Substantia nigra (tissue), 51 donors: ENCODE measurements at places on chromosomes 3 and 15.
A peak's percentile ranks its signal among the peaks of the same experiment; 100 is the strongest.

DNA sequence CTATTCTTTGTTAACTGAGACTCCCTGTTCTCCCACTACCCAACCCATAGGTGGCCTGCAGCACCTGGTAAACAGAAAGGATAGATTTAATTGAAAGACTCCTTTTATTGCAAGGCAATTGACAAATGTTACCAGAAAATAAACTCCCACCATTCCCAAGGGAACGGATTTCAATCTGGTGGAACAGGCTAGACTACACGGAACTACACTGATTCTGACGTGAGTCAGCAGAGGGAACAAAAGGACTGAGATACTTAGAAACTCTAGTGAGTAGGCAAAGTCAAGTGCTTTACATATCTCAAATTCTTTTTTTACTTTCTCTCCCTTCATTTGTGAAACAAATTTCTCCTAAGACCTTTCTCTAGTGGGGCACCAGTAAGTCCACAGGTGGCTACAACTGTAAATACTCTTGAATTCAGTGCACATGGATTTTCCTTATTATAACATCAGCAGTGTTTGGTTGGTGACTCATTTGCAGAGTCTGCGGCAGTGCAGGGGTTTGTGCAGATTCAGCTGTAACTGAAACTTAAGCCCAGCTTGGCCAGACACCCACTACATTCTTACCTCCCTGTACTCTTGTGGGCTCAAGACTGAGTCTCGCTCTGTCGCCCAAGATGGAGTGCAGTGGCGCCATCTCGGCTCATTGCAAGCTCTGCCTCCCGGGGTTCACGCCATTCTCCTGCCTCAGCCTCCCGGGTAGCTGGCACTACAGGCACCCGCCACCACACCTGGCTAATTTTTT lies 34.3 kb upstream of the PLSCR2 start:
- DNase-seq: no peak

DNA sequence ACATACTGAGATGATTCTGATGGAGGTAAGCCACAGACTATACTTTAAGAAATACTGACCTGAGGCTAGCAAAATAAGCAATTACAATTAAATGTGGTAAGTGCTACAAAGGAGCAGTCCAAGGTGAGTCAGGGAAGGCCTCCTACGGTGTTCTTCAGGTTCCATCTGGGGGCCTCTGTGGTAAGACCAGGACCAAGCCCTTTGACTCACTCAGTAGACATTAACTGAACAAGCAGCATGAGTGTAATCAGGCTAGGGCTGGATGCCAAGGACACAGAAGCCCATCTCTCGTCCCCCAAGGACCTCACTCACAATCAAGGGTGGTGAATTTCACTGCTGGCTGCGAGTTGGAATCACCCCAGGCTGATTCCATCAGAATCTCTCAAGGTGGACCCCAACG lies 37.3 kb downstream of the DZIP1L start:
- DNase-seq: no peak

- DNase-seq: no peak
Measured at GRCh38 chr15:25701721-25702465, 161.2 kb downstream of the ATP10A start.

DNA sequence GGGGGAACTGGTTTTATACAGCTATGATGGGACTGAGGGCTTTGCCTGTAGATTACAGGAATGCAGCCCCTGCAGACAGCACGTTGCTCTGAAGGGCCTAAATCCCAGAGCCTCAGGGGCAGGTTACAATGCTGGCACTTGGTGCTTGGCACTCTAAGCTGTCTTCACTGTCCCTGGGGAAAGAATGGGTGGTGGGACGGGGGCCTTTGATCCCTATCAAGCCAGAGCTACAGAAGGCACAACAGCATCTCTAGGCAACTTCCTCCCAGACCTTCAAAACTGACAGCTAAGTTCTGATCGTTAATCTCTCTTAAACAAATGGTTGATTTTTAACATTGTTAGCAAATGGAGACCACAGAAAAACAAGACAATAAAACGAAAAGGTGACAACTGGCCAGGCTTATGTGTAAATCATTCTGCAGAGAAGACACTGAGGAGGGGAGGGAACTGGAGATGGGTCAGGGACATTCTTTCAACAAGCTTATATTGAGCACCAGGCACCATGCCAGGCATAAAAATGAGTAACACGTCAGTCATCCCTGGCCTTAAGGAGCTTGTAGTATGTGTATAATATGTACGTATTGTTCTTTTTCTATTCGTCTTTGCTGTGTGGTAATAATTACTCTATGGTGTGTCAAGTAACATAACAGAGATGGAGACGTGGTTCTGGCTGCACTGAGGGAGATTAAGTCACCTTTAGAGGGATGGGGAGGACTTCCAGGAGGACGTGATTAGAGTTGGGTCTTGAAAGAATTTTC lies 49.1 kb downstream of the CA12 start:
- DNase-seq: no peak

GRCh38 chr3:193948459-193948858 lies 187.5 kb upstream of the HES1 start:
- DNase-seq: no peak

DNA sequence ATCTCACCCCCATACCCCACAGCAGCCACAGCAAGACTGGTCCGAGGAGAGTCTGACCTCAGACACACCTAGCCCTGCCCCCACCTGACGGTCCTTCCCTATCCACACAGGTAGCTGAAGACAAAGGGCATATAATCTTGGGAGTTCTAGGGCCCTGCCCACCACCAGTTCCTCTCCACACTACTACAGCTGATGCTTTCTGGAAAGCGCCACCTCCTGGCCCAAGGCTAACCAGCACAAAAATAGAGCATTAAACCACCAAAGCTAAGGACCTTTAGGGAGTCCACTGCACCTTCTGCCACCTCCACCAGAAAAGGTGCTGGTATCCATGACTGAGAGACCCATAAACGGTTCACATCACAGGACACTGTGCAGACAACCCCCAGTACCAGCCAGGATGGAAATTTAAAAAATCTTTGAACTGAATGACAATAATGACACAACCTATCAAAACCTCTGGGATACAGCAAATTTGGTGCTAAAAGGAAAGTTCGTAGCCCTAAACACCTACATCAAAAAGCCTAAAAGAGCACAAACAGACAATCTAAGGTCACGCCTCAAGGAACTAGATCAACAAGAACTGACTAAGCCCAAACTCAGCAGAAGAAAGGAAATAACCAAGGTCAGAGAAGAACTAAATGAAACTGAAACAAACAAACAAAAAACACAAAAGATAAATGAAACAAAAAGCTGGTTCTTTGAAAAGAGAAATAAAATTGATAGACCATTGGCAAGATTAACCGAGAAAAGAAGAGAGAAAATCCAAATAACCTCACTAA lies 122.1 kb upstream of the TPRG1 start:
- no peak for DNase-seq

GRCh38 chr15:98946301-98947255 lies 61.0 kb downstream of the PGPEP1L start:
- DNase-seq: peak; percentile 17

GRCh38 chr3:71135373-71136088 lies 448.0 kb downstream of the FOXP1 start:
- DNase-seq: no peak

- no peak for DNase-seq
Measured at GRCh38 chr3:123036352-123037014, 8.9 kb upstream of the SEMA5B start.

- no peak for DNase-seq
Measured at GRCh38 chr15:29631076-29632070, 190.9 kb downstream of the TJP1 start.

GRCh38 chr3:165491487-165491886 lies 295.3 kb upstream of the SLITRK3 start:
- DNase-seq: no peak

- DNase-seq: no peak
Measured at GRCh38 chr3:53890726-53891475, 758 bp downstream of the SELENOK start.

DNA sequence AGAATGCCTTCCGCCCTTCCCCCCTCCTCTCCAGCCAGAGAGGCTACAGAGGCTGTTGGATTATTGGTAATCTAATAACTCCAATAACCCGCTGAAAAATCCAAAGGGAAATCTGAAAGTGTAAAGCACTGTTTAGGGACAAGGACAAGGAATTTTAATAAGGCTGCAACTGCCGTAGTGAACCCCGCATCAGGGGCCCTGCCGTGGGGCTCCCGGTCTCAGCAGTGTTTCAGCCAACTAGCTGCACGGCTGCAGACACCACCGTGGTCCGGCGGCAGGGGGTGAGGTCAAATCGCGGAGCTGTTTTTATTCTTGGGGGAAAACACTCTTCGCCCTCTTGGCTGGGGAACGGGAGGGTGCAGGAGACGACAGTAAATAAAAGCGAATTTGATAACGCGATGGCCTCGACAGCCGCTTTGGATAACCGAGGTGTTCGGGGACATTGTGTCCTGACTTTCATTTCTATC lies 6.1 kb downstream of the BCL6 start:
- DNase-seq: no peak

- DNase-seq: no peak
Measured at GRCh38 chr15:25776071-25776746, 86.9 kb downstream of the ATP10A start.

GRCh38 chr3:66372681-66373350 lies 128.0 kb downstream of the LRIG1 start:
- DNase-seq: no peak

GRCh38 chr3:141328286-141329166 lies 39.8 kb upstream of the ZBTB38 start:
- no peak for DNase-seq
